Spleen (tissue), 13 donors: ENCODE measurements at places on chromosomes 13 and 19. TPM values are rescaled to one million over a fixed set of nuclear protein-coding genes. Genes with fewer than 3 reads are reported as not detected.

GRCh38 chr19:32206065-32206464, 139.3 kb upstream of the ZNF507 start:
- no peak overlapping the region for H3K4me3 ChIP-seq
- no peak for DNase-seq
- H3K27me3 ChIP-seq, result no peaks in the 10 kb centered on the region

- no peak overlapping the region for H3K4me3 ChIP-seq
- DNase-seq, result no peak
- H3K4me1 ChIP-seq, result peaks cover 20% of the 10 kb centered on the region
- H3K27ac ChIP-seq, result no peak overlapping the region
These were observed 3.6 kb upstream of the COMMD6 start for GRCh38 chr13:75541287-75541686.

Gene RNF113B
- not detected for total RNA-seq

DNA sequence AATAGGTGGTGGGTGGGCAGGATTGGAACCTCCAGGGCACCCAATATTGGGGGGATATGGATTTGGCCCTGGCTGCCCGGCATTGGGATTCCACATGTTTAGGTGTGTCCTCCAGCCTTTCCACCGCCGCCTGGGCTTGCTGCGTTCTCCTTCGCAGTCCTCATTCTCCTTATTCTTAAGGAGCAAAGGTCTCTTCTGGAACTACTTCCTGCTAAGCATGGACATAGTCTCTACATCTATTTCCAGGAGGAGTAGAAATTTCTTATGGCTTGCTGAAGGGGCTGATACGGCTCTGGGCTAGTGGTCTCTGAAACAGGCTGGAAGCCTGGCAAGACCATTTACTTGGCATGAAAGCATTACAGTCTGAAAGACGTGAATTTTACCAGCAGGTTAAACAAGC, 9.2 kb upstream of the FCGBP start:
- peaks cover 30% of the 10 kb centered on the region for H3K4me1 ChIP-seq
- peak overlapping the region; percentile 71 for H3K27ac ChIP-seq
- H3K4me3 ChIP-seq, result no peak overlapping the region
- DNase-seq, result no peak
- H3K36me3 ChIP-seq, result no peaks in the 10 kb centered on the region

DNA sequence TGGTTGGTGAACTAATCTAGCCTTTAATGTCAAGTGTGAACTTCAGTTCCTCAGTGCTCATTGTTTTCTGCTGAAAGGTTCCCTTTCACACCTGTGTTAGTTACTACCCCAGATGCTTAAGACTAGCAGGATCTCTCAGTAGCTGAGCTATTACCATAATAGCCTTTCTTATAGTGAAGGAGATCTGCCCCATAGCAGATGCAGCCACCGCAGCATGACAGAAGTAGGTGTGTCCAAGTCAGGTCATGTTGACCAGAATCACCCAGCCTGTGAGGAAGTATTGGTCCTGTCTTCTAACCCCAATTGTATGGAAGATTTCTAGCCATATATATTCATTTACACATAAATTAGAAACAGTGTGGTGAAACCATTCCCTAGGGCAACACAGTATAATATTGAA, 37.3 kb downstream of the ZAR1L start:
- H3K4me3 ChIP-seq, result no peak overlapping the region
- H3K36me3 ChIP-seq, result no peaks in the 10 kb centered on the region
- no peaks in the 10 kb centered on the region for H3K4me1 ChIP-seq
- no peak for DNase-seq
- no peak overlapping the region for H3K27ac ChIP-seq

Gene ZNF610
- 1.7 TPM for total RNA-seq

GRCh38 chr13:80523134-80523533, 182.2 kb upstream of the SPRY2 start:
- DNase-seq, result no peak
- no peaks in the 10 kb centered on the region for H3K4me1 ChIP-seq
- no peak overlapping the region for H3K4me3 ChIP-seq

DNA sequence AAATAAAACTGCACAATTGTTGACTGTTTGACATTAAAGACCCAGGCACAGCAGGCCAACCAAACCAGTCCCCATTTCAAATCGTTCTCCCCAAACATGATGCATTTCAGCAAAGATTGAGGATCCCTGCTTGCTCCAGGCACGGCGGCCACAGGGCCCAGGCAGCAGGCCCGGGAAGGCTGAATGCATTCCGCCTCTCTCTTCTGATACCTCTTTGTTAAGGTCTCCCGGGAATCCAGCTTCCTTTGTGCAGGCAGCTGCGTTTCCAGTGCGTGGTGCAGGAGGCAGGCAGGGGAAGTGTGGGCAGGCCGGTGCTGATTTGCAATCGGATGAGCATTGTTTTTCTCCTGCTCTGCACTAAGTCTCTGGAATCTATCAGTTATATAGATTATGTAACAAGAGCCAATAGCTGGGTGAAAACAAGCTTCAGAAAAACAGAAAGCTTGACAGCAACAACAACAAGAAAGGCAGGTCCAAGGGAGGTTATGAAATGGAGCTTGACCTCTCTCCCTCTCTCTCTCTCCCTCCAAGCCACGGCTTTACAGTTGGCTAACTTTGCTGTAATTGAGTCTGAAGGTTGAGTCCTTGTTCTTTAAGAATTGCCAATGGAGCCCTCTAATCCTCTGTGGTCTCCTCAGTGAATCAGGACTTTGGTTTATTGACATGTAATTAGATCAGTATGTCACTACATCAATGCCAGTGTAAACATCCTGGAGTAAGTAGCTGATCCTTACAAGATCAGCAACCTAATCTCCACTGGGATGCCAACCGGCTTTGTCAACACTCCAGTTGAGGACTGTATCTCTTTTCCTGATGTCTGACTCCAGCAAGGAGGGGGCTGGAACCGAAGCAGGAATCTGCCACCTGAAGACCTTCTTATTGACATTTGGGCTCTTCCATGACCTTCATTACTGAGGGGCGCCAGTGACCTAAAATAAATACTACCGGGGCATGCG, 338.0 kb downstream of the TEX29 start:
- no peaks in the 10 kb centered on the region for H3K36me3 ChIP-seq
- H3K4me3 ChIP-seq, result no peak overlapping the region
- H3K4me1 ChIP-seq, result no peaks in the 10 kb centered on the region
- H3K27ac ChIP-seq, result no peak overlapping the region
- peaks cover 4% of the 10 kb centered on the region for H3K27me3 ChIP-seq
